Nasal cavity respiratory epithelium epithelial cell of viscerocranial mucosa (primary cell): ENCODE measurements at places on chromosomes 3 and 15. TPM values are rescaled to one million over a fixed set of nuclear protein-coding genes. Genes with fewer than 3 reads are reported as not detected.

The CCR1 gene
- total RNA-seq = not detected in 2 replicates

The ZNF639 gene
- 52.0 and 62.2 TPM in 2 replicates for total RNA-seq

The MB21D2 gene
- total RNA-seq = 6.5 and 7.8 TPM in 2 replicates

The MCF2L2 gene
- total RNA-seq = 0.14 and 0.68 TPM in 2 replicates

The IL12A gene
- 0.43 and 0.68 TPM in 2 replicates for total RNA-seq

The LIPH gene
- total RNA-seq = 2.4 and 4.7 TPM in 2 replicates

The CEP152 gene
- total RNA-seq = 7.1 and 8.5 TPM in 2 replicates

The PPP1R14D gene
- not detected in 2 replicates for total RNA-seq
